Fibroblast of the aortic adventitia (primary cell): ENCODE measurements at places on chromosomes 6 and 20. TPM values are rescaled to one million over a fixed set of nuclear protein-coding genes. Genes with fewer than 3 reads are reported as not detected.

The PEX7 gene
- 5.0 and 10.6 TPM in 2 replicates for total RNA-seq

The FOXA2 gene
- not detected in 2 replicates for total RNA-seq

The COL9A1 gene
- total RNA-seq = not detected in 2 replicates

The SIGLEC1 gene
- total RNA-seq = 0.08 TPM in 1 of 2 replicates, not detected in the other

The TSHZ2 gene
- 6.9 and 48.9 TPM in 2 replicates for total RNA-seq

The MROH8 gene
- 0.49 and 3.1 TPM in 2 replicates for total RNA-seq

The FLRT3 gene
- 0.54 and 5.9 TPM in 2 replicates for total RNA-seq

The HLA-DOB gene
- total RNA-seq = 2.6 TPM in 1 of 2 replicates, not detected in the other

The REM1 gene
- total RNA-seq = 0.16 TPM in 1 of 2 replicates, not detected in the other

The MYCT1 gene
- total RNA-seq = 0.65 and 2.6 TPM in 2 replicates

The EEF1A2 gene
- total RNA-seq = 0.18 TPM in 1 of 2 replicates, not detected in the other

The LY6G6C gene
- total RNA-seq = not detected in 2 replicates

The NMBR gene
- total RNA-seq = not detected in 2 replicates

The WFDC2 gene
- not detected in 2 replicates for total RNA-seq

The CARMIL1 gene
- total RNA-seq = 23.9 and 38.7 TPM in 2 replicates

The COQ3 gene
- 6.3 and 8.9 TPM in 2 replicates for total RNA-seq

The CGA gene
- total RNA-seq = not detected in 2 replicates

The COL21A1 gene
- 29.0 and 29.5 TPM in 2 replicates for total RNA-seq

The PRRT1 gene
- 0.41 and 0.54 TPM in 2 replicates for total RNA-seq

The ROS1 gene
- 0.18 TPM in 1 of 2 replicates, not detected in the other for total RNA-seq

The SAMD3 gene
- 9.1 and 33.9 TPM in 2 replicates for total RNA-seq

The IL20RA gene
- total RNA-seq = 0.18 and 0.90 TPM in 2 replicates

The PRKN gene
- total RNA-seq = 2.0 and 4.0 TPM in 2 replicates

The HIVEP2 gene
- 11.5 and 23.1 TPM in 2 replicates for total RNA-seq

The TBX18 gene
- 16.1 and 27.1 TPM in 2 replicates for total RNA-seq

The FAM209B gene
- total RNA-seq = not detected in 2 replicates

The EPB41L1 gene
- total RNA-seq = 13.5 and 18.1 TPM in 2 replicates

The PREP gene
- 9.0 and 18.1 TPM in 2 replicates for total RNA-seq

The SLC22A16 gene
- total RNA-seq = 0.09 TPM in 1 of 2 replicates, not detected in the other

The ARID1B gene
- 47.7 and 55.9 TPM in 2 replicates for total RNA-seq

The GSTA5 gene
- total RNA-seq = not detected in 2 replicates
